ENCODE measurements at places on chromosomes 16 and 17.

DNA sequence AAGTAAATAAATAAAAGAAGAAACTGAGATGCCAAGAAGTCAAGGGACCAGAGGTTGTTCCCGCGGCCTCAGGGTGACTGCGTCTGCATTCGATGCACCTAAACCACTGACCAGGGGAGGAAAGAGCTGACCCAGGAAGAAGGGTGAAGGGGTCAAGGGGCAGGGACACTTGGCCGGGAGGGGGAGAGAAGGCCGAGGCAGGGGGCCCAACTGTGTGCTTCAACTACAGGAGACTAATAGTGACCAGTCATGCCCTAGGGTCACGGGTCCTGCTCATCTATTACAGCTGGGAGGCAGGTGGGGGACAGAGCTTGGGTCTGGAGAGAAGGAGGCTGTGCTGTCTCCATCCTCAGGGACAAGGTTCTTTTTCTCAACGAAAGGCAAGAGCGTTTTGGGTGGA lies 44.8 kb downstream of the TIMM22 start:
- DNase-seq, result no peak

GRCh38 chr17:44067545-44067940 lies 1.1 kb upstream of the LSM12 start:
- no peak for DNase-seq

DNA sequence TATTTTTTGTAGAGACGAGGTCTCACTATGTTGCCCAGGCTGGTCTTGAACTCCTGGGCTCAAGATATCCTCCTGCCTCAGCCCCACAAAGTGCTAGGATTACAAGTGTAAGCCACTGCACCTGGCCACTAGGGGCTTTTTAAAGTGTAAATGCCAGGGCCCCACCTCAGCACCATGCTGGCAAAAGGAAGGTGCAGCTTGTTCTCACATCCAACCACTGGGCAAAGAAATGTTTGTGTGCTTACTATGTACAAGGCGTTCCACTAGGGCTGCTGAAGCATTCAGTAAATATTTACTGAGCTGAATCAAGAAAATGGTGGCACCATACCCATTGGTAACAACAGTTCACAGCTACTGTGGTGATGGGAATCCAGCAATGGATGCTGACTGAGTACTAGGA lies 22.6 kb downstream of the COG1 start:
- no peak for DNase-seq

DNA sequence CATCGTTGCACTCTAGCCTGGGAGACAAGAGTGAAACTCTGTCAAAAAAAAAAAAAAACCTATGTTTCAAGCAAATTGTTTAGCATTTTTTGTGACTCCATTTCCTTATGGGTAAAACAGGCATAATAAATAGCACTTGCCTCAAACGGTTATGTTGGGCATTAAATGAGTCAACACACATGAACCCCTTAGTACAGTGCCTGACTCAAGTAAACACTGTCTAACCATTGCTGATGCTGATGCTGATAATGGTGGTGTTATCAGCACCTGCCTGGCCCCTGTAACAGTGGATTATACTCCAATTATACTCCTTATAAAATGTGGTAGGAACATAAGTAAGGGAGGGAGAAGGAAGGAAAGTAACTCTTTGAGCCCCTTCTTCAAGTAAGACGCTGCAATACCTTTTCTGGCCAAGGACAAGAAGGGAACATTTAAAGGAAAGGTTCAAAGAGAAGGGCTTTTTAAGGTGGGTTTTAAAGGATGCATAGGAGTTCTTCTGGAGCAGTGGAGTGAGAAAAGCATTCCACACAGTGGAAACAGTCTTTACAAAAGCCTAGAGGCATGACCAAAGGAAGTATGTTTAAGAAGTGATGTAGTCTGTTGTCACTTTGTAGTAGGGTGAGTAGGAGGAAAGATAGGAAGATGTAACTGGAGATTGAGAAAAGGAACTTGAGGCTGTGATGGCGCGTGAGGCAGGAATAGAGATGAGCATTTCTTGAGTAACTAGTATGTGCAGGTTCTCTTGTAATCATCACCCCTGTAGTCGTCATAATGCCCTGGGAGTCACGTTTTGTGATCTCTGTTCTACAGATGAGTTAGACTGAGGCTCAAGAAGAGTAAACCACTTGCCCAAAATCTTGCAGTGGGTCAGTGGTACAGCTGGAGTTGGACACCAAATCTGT lies 4.3 kb downstream of the SCNN1B start:
- no peak for DNase-seq

DNA sequence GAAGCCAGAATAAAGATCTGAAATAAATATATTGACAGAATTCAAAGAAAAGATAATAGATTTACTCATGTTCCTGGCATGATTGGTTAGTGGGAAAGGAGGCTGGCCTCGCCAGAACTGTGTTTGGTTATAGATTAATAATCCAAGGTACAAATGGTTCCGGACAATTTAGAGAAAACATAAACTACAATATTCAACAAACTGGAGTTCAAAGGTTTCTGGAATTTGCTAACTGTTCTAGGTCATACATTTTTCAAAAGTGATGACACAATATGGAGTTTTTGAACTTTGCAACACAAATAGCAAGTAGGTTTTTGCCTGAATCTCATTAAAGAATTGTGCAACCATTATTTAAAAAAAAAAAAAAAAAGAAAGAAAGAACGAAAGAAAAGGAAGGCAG lies 251.7 kb upstream of the SALL1 start:
- DNase-seq, result no peak

DNA sequence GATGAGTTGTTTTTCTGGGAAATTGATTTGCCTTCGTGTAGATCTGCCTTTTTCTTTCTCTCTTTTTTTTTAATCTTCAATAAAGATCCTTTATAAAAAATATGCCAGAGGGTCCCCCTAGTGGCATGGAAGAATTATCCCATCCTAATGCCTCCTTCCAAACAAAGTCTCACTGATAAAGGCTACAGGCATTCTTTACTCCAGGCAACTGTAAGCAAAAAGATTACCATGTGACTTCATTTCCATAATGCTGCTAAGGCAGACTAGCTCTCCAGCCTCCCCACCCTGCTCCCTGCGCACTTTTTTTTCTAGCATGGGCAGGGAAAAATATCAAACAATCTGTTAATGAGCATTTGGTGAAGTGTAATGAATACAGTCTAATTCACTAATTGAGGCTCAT lies 220.2 kb upstream of the CDH8 start:
- DNase-seq, result no peak

DNA sequence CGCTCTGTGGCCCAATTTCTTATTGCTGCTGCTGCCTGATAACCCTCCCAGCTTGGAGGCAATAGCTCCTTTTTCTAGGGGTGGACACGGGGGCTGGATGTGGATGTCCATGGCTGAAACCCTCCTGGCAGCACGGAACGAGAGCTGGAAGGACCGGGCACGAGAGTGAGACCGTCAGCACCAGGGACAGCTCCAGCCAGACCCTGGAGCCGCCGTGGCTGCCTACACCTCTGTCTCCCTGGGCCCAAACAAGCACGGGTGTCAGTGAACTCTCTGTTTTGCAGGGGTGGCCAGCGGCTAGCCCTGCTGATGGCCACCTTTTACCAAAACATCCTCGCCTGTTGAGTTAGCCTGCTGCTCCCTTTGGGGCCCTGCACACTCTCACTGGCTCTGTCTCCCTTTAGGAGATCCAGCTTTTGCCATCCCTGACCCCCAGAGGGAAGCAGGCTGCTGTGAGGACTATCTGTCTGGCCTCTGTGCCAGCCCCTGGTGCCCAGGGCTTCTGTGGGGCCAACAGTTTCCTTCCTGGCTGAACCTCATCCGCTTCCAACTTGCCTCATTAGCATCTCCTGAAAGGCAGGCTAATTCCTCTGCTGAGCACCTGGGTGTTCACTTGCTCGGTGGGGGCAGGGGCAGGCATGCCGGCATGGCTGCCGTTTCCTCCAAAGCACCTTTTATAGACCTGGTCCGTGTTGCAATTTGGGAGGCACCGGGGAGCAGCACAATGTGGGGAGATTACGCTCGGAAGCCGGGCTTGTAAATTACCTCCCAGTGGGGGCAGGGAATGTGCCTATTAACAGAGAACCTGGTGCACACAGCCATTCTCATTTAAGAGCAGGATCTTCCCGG lies 118.1 kb downstream of the ENGASE start:
- peak; percentile 1 for DNase-seq

GRCh38 chr17:49984283-49984682 lies 10.7 kb downstream of the DLX3 start:
- DNase-seq, result no peak

- no peak for DNase-seq
Measured at GRCh38 chr16:69513180-69513966, 52.4 kb upstream of the NFAT5 start.

DNA sequence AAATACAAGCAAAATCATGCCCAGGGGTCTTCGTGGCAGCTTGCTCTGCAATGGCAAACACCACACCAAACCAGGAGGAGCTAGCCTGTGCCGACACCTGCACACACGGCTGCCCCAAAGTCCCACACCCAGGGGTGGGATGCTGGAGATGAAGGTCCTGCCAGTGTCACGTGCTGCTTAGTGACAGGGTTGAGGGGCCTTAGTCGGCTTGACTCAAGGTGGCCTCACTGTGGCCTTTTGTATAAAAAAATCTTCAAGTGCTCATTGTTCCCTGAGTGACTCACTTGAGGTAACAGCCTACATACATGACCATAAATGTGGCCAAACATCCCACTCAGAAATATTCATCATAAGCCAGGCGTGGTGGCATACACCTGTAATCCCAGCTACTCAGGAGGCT lies 7.3 kb downstream of the TRIM65 start:
- DNase-seq, result no peak

DNA sequence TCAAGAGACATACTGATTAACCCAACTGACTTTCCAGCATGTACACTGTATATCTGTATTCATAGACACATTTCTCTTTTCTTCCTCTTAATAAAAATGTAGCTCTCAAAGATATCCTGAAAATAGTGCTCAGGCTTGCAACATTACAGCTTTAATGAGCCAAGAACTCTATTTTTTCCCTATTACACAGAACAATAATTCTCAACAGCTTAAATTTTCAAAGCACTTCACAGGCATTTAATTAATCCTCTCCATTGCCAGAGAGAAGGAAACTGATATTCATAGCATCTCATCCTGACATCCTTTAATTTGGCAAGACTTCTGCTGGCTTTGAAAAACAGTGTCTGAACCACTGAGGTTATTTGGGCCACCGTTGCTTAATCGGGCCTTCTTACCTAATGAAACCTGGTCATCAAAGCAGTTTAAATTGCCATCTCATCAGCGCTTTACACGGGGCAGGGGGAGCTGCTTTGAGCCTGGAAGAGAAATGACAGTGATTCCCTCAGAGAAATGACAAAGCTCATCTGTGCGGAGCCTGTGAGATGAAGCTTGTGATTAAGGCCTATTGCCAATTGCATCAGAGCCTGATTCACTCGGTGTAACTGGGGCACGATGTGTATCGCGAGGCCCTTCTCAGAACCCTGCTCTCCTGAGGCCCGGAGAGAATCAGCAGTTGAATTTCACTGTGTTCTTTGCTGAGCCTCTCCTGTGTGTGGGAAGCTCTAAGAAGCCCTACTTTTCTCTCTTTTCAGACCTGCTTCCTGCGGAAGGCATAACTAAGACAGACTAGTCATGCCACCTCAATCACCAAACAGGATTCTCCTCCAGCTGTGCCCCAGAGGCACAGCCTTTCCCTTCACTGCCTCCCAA lies 8.5 kb upstream of the SIAH1 start:
- no peak for DNase-seq

DNA sequence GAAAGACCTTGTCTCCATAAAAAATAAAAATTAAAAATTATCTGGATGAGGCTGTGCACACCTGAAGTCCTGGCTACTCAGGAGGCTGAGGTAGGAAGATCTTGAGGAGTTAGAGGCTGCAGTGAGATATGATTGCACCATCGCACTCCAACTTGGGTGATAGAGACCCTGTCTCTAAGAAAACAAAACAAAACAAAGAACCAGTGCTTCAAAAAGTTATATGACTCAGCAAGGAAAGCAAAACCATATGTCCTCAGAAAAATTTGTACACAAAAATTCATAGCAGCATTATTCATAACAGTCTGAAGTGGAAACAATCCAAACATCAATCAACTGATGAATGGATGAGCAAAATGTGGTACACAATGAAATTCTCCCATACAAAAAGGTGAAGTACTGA lies 48.9 kb downstream of the SLFN5 start:
- no peak for DNase-seq

GRCh38 chr17:72416905-72417304 lies 296.1 kb downstream of the SOX9 start:
- no peak for DNase-seq

GRCh38 chr16:29675811-29676643 lies 3.0 kb upstream of the QPRT start:
- no peak for DNase-seq

GRCh38 chr16:21260870-21261791 lies 17.0 kb downstream of the CRYM start:
- no peak for DNase-seq

DNA sequence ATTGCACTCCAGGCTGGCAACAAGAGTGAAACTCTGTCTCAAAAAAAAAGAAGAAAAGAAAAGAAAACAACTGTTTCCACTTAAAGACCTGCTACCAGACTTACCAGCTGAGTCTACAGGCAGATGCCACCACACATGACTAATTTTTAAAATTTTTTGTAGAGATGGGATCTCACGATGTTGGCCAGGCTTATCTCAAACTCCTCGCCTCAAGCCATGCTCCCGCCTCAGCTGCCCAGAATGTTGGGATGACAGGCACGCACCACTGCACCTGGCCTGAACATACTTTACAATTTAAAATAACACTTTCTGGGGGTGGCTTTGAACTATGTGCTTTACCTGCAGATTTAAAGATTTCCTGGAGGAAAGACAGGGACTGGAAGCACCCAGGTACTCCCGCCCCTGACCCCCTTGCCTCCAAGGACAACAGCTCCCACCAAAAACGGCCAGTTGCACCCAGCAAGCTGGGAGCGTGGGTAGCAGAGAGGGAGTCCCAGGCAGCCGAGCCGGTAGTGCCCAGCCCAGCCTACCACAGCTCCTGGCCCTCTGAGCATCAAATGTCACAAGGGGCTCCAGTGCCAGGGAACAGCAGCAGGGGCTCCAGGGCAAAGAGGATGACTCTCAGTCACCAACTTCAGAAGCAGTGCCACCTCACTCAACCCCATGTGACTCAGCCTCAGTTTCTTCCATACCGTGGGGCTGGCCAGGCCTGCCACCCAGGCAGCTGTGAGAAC lies 262.9 kb downstream of the PARN start:
- no peak for DNase-seq

GRCh38 chr16:66131156-66131807 lies 235.2 kb upstream of the CDH5 start:
- DNase-seq, result no peak

- peak; percentile 30 for DNase-seq
Measured at GRCh38 chr17:64061178-64061898, 40.9 kb upstream of the ICAM2 start.

- DNase-seq, result no peak
Measured at GRCh38 chr17:51475730-51476129, 215.4 kb downstream of the UTP18 start.

DNA sequence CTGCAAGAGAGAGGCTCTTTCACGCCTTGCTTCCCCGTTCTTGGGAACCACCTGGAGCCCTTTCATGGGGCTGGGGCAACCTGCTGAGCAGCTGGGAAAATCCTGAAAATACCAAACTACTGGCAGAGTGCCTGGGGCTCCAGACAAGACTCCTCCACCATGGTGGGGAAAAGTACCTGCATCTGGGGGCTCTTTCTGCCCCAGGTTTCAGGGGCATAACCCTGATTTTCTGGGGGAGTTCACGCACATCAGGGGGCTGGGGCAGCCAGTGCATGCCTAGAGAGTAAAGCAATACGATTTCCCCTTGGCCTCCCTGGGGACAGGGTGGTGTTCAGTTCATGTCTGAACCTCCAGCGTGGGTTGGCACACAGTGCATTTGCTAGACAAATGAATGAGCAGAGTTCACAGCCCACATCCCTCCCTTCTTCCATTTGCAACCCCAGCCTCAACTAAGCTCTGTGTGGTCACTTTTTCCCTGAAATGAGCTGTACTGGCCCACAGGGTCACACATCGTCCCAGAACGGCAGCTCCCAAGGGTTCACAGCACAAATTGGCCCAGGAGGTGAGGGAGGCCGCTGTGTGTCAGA lies 5.2 kb upstream of the CDC42EP4 start:
- no peak for DNase-seq
